RCC 7860 (cell line): ENCODE measurements at places on chromosomes 16 and 17.
A peak's percentile ranks its signal among the peaks of the same experiment; 100 is the strongest.

DNA sequence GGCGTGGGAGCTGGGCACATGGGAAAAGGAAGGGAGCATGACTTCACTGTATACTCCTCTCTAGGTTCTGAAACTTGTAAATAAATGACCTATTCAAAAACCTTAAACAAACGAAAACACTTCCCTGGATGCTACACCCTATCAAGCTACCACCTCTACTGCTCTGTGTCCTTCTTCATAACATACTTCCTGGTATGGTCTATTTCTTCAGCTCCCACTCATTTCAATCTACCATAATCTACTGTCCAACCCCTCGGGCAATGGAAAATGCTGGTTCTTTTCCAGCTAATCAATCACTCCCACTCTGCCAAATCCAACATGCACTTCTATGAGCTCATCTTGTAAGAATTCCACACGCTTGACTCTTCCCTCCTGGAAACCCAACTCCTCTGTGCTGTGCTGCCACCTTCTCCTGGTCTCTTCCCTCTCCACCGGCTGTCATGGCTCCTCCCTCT is 42.4 kb downstream of the AMFR start:
- peak; percentile 24 for DNase-seq

DNA sequence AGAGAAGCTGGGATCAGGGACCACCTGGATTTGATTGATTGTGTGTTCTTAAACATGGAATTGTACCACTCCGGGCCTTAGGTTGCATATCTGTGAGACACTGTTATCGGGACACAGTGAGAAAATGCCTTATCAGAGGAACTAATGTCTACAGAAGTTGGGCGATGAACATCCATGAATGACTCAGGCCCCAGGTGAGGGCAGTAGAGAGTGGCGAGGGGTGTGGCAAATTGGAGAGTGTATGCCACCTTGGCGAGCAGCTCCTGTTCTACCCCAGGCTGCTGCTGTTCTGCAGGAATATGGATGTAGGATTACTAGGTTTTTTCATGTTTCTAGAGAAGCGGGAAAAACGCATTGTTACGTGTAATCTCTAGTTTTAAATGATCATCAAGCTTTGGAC is 38.8 kb downstream of the CLEC16A start:
- no peak for DNase-seq

DNA sequence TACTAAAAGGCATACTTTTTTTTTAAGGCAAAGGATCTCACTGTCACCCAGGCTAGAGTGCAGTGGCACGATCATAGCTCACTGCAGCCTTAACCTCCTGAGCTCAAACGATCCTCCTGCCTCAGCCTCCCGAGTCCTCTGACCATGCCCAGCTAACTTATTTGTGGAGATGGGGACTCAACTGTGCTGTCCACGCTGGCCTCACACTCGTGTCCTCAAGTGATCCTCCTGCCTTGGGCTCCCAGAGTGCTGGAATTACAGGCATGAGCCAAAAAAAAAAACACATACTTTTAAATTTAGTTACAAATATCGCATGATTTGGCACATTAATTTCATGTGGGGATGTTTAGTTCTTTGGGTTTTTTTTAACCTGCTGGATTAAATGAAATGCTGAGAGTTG is 207.7 kb upstream of the CHMP6 start:
- no peak for DNase-seq

GRCh38 chr17:27461192-27461859 is 5.1 kb downstream of the KSR1 start:
- DNase-seq: no peak

GRCh38 chr17:18161207-18162145 is 22.2 kb upstream of the ALKBH5 start:
- DNase-seq: no peak

GRCh38 chr17:59746849-59747445 is 39.5 kb downstream of the VMP1 start:
- DNase-seq: peak; percentile 40

- DNase-seq: no peak
Observed at GRCh38 chr16:50673496-50674275, 7.4 kb downstream of the SNX20 start.

DNA sequence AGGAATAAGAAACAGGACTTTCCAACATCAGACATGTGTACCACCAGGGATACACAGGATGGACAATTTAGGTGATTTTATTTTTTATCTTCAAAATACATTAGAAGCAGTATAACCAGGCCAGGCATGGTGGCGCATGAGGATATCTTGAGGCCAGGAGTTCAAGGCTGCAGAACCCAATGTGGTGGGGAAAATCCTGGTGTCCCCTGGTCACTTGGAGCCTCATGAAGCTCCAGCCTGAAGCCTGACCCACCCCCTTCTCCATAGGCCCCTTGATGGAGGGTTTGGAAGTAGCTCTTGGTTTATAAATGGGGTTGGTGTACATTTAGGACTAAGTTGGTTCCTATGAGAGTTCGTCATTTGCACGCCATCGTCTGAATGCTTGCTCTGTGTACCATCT is 88.6 kb downstream of the MYH11 start:
- DNase-seq: no peak

- DNase-seq: no peak
Observed at GRCh38 chr17:77184474-77184873, 43.7 kb downstream of the SEC14L1 start.

GRCh38 chr17:80422981-80423380 is 8.0 kb downstream of the ENDOV start:
- no peak for DNase-seq

GRCh38 chr16:58020628-58021521 is 4.7 kb upstream of the MMP15 start:
- DNase-seq: peak; percentile 17

DNA sequence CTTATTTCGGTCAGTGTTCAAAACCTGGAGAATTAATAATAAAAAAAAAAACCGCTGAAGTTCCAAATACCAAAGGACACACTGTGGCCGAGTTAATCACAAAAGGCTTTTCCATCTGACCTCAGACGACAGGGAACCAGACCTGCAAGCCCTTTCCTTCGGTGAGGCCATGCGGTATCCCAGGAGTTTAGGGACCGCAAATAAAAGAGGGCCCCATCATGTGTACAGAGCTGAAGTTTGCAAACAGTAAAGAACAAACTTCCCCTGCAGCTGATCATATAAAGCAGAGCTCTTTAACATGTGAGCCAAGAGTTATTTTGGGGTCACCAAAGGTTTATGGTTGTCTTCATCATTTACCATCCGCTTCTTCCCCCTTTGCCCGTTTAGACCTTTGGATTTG is 33.0 kb upstream of the FOXJ1 start:
- no peak for DNase-seq

- DNase-seq: no peak
Observed at GRCh38 chr17:28018439-28019070, 23.9 kb upstream of the NLK start.

DNA sequence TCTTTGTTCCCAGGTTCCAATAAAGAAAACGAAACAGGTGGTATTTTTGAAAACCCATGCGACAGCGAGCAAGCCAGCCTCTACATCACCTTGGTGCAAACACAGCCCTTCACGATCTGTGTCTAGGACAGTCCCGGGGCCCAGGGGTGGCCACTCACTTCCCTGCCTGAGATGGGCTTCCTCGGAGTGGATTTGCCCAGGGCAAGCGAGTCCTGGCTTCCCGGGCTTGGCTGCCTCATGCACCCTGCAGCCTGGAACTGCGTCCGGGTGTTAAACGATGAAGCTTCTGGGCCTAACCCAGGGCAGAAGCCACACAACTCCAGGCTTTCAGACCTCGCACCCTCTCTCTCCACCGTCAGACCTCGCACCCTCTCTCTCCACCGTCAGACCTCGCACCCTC is 66.0 kb downstream of the RPH3AL start:
- no peak for DNase-seq

DNA sequence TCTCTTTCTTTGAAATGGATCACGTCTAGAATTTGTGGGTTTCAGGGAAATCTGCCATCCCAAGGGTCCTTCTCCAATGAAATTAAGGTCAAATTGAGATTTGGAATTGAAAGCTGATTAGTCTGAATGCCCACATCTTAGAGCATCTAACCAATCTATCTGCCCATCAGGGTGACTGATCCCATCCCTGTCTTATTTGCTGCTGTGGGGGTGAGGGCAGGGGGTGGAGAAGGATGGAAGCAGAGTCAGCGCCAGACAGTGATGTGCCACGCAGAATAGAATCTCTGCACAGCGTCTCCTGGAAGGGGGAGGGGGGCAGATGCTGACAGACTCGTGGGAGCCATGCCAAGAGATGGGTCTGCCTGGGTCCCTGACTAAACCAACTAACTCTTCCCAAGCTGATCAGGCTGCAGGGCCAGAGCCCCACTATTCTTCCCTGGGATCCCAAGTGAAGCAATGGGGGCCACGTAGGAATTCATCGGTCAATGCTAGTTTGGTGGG is 32.1 kb downstream of the CDK5RAP3 start:
- DNase-seq: peak; percentile 8
